ENCODE measurements at places on chromosomes 7 and 10. TPM values are rescaled to one million over a fixed set of nuclear protein-coding genes. Genes with fewer than 3 reads are reported as not detected.
A peak's percentile ranks its signal among the peaks of the same experiment; 100 is the strongest.

DNA sequence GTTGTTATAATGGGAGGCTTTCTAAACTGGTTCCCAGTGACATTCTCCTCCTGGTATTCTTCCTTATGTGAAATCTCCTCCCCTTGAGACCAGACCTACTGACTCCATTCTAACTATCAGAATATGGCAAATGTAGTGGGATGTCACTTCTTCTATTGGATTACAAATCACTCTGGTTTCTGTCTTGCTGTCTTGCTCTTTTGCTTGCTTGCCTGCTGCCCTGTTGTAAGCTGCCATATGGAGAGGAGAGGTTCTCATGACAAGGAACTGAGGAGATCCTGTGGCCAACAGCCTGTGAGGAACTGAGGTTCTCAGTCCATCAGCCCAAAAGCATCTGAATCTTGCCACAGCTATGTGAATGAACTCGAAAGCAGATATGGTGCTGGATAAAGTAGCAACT lies 4.7 kb upstream of the NRCAM start:
- no peak for DNase-seq

DNA sequence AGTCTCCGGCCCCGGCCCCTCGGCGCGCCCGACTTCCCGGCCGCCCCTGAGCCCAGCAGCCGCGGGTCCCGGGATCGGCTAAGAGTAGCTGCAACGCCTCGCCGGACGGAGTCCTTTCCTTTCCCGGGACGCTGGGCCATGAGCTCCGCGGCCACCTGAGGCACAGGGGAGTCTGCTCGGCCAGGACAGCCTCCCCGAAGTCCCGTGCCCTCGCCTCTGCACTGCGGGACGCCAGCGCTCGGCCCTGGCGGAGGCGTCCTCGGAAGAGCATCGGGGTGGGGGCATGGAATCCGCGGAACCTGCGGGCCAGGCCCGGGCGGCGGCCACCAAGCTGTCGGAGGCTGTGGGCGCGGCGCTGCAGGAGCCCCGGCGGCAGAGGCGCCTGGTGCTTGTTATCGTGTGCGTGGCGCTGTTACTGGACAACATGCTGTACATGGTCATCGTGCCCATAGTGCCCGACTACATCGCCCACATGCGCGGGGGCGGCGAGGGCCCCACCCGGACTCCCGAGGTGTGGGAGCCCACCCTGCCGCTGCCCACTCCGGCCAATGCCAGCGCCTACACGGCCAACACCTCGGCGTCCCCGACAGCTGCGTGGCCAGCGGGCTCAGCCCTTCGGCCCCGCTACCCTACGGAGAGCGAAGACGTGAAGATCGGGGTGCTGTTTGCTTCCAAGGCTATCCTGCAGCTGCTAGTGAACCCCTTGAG lies 502 bp downstream of the SLC18A3 start:
- no peak for DNase-seq

GRCh38 chr10:35355971-35356724 lies 19.8 kb downstream of the CCNY start:
- DNase-seq: peak; percentile 28

DNA sequence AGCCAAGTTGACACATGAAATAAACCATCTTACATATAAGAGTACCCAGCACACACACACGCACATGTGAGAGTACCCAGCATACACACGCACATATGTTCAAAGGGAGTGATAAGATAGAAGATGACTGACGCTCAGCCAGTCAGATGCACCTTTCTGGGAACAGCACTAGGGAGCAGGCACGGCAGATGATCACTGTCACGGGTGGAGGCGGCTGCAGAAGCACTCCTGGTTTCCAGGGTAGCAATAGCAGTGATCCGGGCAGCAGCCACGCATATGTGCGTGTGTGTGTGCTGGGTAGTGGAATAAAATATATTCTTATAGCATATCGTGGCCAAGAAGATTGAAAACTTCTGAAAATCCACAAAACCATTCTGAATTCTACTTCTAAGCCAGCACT lies 85.8 kb upstream of the NAMPT start:
- DNase-seq: no peak

- no peak for DNase-seq
Observed at GRCh38 chr10:52869864-52870263, 97.3 kb upstream of the MBL2 start.

- no peak for DNase-seq
Observed at GRCh38 chr10:83801983-83802382, 337.3 kb upstream of the GHITM start.

DNA sequence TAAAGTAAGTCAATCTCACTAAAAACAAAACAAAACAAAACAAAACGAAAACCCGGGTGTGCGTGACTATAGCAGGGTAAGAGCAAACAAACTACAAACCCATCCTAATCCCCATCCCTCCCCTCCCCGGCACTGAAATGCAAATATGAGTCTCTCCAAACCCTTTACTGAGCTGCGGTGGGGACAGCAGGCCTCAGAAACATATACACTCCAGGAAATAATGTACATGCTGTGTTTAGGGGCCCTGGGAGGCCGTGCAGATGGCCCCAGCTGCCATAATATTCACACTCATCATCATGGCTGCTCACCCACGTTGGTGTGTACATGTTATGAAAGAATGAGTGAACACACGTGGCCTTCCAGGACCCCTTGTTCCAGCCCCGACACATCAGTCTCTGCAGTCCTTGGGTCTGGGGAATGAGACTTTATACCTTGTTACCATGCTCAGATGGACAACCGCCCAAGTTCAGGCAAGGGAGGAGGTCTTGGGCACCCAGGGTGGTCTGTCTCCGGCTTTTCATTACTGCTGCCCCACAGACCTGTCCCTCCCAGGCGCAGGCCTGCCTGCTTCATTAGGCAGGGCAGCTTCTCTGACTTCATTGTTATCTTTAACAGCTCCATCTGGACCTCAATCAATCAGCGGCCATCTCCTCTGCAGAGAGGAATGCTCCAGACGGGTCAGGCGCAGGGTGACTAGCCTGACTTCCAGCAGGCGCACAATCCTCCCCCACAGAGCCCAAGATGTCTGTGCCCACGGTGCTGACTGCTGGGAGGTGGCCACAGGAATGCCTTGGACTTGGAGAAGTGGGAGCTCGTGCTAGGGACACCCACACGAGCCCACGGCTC lies 20.6 kb downstream of the HSPA12A start:
- DNase-seq: no peak

GRCh38 chr10:111384556-111384955 lies 307.7 kb downstream of the ADRA2A start:
- DNase-seq: no peak

DNA sequence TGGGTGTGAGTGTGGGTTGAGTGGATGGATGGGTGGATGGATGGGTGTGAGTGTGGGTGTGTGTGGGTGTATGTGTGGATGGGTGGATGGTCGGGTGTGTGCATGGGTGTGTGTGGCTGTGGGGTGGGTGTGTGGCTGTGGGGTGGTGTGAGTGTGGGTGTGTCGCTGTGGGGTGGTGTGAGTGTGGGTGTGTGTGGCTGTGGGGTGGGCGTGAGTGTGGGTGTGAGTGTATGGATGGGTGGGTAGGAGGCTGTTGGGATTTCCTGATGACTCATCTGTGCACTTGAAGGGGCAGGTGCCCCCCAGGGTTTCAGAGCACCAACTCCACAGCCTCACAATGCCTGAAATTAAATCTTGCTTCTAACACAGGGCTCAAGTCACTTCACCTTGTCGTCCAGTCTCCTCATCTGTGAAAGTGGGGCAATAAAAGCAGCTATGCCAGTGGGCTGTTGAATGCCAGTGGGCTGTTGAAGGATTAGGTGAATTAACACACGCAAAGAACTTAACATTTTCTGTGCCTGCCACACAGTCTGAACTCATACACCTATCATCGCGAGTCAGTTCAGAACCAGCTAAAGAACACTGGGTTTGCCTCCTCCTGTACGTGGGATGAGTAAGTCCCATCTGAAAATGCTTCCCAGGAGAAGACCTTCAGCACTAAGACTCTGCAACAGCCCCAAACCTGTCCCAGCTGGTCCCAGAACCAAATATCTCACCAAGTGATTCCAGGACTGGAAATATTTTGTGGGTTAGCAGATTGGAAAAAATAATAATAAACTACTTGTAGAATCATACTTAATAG lies 32.0 kb downstream of the SFMBT2 start:
- DNase-seq: no peak

DNA sequence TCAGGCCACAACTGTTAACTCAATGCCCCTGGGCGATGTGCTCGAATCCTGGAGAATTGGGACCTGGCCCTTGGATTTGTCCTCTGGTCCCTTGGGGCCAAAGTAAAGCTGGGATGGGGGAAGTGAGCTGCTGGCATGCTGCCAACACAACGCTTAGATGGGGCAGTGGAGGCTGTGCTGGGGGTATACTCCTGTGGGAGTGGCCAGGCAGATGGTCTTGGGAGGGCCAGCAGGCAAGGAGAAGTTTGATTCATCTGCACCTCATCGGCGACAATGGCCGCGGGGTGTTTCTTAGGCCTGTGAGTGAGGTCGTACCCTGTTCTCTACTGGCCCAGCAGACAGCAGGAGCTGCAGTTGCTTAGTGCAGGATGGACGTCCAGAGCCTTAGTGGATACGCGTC lies 139.0 kb upstream of the MTPN start:
- DNase-seq: no peak

- DNase-seq: no peak
Observed at GRCh38 chr10:114758331-114758730, 63.2 kb upstream of the FHIP2A start.

DNA sequence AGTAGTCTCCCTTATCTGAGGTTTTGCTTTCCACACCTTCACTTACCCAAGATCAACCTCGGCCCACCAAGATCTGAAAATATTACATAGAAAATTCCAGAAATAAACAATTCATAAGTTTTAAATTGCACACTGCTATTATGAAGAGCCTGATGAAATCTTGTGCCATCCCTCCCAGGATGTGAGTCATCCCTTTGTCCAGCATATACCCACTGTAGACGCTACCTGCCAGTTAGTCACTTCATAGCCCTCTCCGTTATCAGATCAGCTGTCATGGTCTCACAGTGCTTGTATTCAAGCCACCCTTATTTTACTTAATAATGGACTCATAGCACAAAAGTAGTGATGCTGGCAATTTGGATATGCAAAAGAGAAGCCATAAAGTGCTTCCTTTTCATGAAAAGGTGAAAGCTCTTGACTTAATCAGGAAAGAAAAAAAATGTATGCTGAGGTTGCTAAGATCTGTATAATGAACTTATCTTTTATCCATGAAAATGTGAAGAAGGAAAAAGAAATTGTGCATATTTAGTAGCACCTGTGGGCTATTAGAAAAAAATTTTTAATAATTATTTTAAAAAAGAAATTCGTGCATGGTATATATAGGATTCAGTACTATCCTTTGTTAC lies 9.8 kb upstream of the MRPS16 start:
- DNase-seq: no peak

- DNase-seq: no peak
Observed at GRCh38 chr10:69056129-69056528, 31.8 kb upstream of the SRGN start.

DNA sequence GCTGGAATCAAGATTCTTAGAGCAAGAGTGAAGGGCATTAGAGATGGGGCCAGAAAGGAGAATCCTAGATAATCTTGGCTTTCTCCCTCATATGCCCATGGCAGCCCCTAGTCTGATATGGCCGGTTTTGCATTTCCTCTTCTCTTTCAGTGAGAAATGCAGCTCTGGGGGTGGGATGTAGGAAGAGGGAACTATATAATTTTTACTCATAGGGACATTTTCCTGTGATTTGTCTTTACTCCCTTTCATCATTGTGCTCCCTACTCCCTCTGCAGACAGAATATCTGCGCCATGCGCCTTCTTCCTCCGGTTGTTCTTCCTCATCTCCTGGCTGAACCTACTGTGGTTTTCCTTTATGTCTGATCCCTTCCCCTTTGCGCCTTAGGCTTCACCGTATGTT lies 16.8 kb upstream of the CHCHD1 start:
- DNase-seq: no peak

- no peak for DNase-seq
Observed at GRCh38 chr10:1615186-1615954, 122.0 kb downstream of the ADARB2 start.

DNA sequence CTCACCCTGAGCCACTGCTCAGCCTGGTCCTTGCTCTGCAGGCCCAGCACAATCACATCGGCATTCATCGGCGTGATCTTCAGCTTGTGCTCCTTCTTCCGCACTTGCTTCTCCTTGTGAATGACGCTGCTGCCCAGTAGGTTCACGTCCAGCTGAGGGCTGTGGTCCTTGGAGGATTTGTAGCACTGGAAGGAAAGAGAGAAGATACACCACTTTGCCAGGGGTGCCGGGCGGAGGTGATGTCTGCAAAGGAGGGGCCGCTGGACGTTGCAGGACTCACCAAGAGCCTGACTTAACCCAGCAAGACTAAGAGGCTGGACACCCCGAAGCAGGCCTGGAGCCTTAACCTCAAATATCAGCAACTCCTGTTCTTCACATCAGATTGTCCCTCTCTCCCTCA lies 74.8 kb downstream of the VWA2 start:
- no peak for DNase-seq

- DNase-seq: no peak
Observed at GRCh38 chr7:21011153-21011552, 224.5 kb upstream of the SP8 start.

Gene CTAGE15
- not detected for total RNA-seq

Gene CPXM2
- 122 TPM for total RNA-seq

Gene PRPS1L1
- 3.9 TPM for total RNA-seq

Gene HOXA10
- 14.2 TPM for total RNA-seq

All from umbilical cord (tissue), 2 donors.